NCI-H1930 (cell line): ENCODE measurements at places on chromosomes 1 and 21.

DNA sequence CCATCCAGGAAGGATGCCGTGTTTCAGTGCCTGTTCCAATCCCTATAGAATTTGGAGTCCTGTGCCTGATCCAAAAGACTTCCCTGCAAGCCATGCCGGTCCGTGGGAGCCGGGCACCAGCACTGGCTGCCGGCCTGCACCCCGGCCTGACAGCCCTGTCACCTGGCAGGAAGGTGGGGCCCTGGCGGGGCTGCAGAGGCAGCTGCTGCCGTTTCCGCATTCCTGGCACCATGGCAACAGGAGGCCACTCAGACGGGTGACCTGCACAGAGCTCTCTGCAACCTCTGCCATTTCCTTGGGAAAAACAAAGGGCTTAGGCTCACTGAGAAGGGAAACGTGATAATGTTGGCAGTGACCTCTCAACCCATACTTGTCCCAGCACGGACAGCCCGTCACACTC lies 63.2 kb upstream of the TMEM51 start:
- no peak for DNase-seq

DNA sequence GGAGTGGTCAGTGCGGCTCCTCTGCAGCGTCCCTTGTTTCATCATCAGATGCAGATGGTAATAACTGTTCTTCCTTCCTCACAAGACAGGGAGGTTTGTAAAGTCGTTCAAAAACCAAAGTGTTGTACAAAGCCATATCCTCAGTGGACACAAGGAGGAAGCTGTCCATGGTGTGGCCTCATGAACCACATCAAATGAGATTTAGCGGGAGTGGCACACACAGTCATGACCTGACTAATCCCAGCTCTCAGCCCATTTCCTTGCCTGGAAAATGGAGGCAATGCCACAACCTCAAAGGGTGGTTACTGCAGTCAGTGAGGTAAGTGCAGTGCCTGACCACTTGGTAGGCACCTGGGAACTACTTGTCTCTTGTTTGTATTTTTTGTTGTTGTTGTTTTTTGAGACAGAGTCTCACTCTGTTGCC lies 13.4 kb downstream of the ENTREP3 start:
- DNase-seq: no peak

GRCh38 chr21:31098576-31099005 lies 60.3 kb upstream of the KRTAP19-8 start:
- DNase-seq: peak; percentile 24

GRCh38 chr1:94980582-94981574 lies 54.0 kb upstream of the CNN3 start:
- no peak for DNase-seq

GRCh38 chr1:53462769-53463501 lies 3.7 kb downstream of the DMRTB1 start:
- DNase-seq: no peak

DNA sequence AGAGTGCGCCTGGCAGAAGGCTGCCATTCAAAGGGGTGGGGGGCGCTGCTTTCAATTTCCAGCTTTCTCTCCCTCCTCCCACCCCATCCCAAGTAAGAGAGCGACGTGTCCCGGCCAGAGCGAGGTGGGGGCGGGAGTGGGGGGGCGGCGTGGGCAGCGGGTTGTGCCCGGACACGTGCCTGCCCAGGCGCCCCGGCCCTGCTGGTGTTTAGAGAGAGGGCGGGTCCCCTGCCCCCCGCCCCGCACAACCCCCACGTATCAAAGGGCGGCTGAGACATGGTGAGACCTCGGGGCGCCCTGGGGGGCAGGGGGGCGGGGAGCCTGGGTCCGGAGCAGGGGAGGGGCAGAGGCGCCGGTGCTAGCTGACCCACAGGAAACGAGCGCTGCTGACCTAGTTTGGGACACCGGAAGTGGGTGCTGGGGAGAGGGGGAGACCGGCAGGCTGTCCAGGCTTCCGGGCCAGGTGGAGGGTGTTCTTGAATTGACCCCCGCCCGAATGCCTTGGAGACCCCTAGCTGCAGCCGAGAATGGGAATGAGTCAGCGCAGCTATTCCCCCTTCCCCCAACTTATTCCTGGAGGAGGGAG lies 1.3 kb downstream of the ZBTB7B start:
- DNase-seq: no peak

GRCh38 chr1:83872515-83872914 lies 126.4 kb downstream of the TTLL7 start:
- no peak for DNase-seq

GRCh38 chr1:5447503-5447960 lies 544.7 kb downstream of the NPHP4 start:
- DNase-seq: no peak

- DNase-seq: no peak
These were observed 955 bp upstream of the UBE2G2 start for GRCh38 chr21:44802396-44803153.

- DNase-seq: no peak
These were observed 23.5 kb downstream of the SUCO start for GRCh38 chr1:172556461-172556860.
